Kidney glomerular epithelial cell (primary cell): ENCODE measurements at places on chromosomes 5 and 9.

- DNase-seq = no peak
Measured at GRCh38 chr5:138685193-138685745, 68.0 kb upstream of the CTNNA1 start.

DNA sequence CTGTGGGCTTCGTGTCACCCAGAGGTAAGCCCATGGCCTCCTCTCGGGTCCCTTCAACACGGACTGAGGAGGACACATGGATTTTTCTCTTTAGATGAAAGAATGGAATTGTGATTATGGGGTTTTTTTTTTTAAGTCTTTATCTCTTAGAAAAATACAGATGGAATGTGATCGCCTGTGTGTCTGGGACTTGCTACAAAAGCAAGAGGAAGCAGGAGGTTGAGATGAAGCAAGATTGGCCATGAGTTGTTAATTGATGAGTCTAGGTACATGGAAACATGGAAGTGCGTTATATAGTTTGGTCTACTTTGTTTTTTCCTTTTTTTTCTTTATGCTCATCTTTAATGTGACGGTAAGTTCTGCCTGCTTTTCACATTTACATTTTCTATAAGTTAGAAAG, 14.6 kb downstream of the USP20 start:
- no peak for DNase-seq

DNA sequence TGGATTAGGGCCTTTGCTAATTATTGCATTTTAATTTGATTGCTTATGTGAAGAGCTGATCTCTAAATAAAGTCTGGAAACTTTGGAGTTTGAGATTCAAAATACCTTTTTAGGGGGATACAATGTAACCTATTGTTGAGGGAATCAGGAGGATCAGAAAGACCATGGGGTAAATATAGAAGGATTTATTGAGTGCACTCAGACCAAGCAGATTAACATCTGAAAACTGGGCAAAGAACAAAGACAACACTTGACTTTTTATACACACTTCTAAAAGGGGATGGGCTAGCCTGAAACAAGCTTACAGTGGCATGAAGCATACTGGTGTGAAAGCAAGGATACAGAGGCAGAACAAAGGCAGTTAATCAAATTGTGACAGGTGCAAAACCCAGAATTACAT, 174.3 kb downstream of the MRPS30 start:
- DNase-seq = no peak

- peak; percentile 53 for DNase-seq
Measured at GRCh38 chr9:112921549-112921948, 30.9 kb upstream of the SLC46A2 start.

DNA sequence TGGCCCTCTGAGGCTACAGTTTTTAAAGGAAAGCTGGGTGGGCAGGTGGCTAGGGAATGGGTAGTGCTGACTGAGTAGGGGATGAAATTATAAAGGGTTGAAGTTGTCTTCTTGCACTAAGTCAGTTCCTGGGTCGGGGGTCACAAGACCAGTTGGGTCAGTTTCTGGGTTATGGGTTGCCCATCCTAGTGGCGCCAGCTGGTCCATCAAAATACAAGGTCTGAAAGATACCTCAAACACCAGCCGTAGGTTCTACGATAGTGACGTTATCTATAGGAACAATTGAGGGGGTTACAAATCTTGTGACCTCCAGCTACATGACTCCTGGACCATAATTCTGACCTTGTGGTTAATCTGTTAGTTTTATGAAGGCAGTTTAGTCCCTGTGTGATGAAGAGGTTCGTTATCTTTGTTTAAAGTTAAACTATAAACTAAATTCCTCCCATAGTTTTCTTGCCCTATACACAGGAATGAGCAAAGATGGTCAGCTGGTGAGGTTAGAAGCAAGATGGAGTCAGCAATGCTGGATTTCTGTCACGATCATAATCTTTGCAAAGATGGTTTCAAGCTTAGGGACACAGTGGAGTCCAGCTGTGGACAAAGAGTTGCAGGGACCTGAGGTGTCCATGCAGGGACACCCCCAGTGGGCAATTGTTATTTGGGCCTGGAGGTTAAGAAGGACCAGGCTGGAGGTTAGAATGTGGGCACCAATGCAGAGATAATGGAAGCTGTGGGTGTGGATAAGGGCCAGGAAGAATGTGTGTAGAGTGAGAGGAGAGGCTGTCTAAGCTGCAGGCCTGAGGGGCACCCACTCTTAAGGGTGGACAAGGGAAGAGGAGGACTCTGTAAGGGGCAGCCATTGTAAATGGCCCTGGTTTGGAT, 14.0 kb upstream of the CREBRF start:
- no peak for DNase-seq

DNA sequence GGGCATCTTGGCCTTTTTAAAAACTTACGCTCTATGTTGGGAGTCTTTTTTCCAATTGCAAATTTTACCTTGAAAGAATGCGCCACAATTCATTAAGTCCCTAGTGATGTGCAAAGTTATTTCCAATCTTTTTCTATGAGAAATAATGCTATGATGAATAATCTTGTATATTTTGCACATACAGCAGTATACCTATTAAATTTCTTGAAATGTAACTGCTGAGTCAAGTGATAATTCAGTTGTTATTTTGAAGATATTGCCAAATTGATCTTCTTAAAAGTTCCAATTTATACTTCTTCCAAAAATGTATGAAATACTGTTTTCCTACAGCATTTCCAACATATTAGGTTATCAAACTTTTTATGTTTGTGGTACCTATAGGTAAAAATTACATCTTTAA, 92.8 kb upstream of the PPP2R2B start:
- DNase-seq = no peak

DNA sequence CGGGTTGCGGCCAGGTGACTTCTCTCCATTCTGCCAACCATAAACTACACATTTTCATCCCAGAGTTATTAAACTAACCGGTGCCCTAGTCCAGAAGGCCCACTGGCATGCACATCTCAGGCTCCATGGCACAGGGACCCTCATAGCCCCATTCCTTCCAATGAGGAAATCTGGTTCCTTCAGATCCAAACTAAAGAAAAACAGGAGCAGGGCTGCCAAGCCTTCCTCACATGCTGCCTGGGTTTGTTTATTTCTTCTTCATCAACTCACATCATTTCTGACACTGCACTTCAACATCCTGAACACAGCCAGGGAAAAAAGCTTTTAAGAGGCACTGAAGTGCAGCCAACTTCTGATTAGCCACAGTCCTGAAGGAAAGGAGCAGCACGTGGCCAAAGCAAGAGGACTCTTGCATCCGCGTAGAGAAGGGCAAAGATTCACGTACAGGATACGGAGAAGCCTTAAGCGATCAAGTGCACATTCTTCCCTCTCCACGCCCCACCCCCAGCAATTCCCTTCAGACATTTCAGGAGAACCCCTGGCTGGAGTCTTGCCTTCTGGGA, 22.5 kb downstream of the LHFPL2 start:
- DNase-seq = no peak

- DNase-seq = no peak
Measured at GRCh38 chr5:33487236-33487635, 46.5 kb downstream of the TARS1 start.

DNA sequence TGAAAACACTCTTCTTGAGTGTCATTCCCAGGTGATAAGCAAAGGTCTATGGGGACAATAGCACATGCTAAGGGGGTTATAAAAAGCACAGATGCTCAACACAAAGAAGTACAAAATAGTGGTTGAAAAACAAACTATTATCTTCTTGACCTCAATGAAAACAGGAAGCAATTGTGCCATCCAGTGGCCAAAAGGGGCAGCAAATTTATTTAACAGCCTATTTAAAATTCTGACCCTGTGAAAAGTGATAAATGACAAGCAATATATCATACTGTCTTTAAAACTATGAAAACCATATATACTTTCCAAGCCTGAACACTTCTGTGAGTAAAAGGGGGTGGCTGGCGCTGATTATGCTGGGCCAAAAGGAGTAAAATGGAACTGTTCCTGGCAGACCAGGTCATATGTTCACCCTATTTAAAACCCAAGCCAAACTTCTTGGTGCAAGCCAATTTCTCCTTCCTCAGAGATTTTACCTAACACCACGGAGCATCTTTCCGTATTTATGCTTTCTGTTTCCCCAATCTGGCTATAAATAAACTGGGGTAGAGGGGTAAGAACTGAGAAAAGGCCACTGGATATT, 29.7 kb downstream of the TEX10 start:
- DNase-seq = peak; percentile 13

DNA sequence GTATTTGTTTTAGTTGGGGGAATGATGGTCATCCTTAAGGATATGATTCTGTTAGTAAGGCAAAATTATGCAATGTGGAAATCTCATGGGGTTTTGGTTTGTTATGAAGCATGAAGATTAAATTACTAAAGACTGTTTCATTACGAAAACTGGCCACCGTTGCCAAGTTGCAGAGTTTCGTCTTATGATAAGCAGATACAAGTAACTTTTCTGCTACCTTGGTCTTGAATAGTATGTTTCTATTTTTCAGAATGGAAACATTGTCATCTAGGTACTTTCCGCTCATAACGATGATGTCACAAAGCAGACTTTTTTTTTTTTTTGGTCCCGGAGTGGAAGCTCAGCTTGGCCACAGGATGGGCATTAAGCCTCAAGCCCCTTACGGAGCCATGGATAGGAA, 4.2 kb downstream of the CCNI2 start:
- no peak for DNase-seq

GRCh38 chr9:37905776-37906175, 1.8 kb upstream of the SLC25A51 start:
- no peak for DNase-seq

GRCh38 chr5:116046261-116046660, 14.0 kb downstream of the ARL14EPL start:
- DNase-seq = no peak

DNA sequence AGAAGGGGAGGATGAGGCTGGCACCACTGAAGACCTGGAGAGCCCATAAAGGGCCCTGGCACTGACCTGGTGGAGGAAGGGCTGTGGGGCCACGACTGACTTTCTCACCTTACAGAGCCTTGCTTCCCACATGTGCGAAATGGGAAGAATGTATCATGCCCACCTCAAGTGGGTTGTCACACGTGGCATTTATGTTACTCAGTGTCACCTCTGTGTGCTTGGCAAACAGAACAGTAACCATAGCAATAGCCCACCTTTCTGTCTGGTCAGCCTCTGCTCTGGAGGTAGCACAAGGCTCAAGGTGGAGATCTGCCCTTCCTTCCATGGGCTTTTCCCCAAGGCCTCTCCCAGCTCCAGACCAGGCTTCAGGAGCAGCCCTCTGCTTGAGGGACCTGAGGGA, 16.7 kb downstream of the TCF7 start:
- DNase-seq = no peak

DNA sequence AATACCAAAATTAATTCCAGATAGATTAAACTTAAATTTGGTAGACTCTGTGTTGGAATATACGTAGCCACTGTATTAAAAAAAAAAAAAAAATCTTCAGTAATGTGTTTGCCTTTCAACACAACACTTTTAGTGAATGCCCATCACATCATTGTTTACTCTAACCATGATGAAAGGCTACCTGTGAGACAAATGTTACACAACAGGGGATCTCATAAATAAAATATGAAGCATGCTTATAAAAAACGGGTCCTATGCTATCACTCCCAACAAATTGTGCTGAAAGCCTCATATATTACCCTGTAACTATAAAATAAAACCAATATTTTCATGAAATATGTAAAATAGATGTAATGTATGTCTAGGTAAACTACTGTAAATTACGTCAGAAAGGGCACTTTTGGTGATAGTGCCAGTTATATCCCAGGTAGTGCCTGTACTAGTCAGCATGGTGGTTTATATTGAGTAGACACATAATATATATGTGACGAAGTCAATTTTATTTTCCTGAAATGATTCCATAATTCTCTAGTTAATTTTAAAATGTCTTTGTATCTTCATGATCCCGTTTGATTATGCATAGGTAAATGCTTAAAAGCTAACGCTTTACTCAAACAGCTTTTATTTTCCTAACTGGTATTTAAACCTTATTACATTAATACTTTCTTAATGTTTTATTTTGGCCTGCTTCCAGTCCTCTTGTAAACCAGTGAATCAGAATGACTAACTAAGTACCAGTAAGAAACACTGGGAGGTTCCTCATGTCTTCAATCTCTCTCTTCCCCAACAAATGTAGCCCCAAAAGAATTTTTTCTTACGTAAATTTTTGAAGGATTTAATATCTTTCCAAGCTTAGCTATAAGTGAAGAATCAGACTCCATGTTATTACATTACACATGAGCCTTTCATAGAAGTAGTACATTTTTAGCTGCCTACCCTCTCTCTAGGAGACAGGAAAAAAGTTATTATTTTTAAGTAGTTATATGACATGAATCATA, 420.3 kb downstream of the GABRG2 start:
- DNase-seq = peak; percentile 20

DNA sequence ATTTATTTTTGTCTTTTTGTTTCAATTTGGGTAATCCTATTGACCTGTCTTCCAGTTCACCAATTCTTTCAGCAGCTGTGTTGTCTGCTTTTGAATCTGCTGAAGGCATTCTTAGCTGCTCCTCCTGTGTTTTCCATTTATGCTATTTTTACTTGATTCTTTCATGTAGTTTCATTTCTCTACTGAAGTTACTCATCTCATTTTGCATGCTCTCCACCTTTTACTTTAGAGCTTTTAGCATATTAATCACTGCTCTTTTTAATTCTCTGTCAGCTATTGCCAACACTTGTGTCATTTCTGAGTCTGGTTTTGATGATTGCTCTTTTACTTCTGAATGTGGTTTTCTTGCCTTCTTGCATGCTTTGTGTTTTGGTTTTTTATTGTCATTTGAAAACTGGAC, 496.0 kb upstream of the CLINT1 start:
- DNase-seq = no peak

DNA sequence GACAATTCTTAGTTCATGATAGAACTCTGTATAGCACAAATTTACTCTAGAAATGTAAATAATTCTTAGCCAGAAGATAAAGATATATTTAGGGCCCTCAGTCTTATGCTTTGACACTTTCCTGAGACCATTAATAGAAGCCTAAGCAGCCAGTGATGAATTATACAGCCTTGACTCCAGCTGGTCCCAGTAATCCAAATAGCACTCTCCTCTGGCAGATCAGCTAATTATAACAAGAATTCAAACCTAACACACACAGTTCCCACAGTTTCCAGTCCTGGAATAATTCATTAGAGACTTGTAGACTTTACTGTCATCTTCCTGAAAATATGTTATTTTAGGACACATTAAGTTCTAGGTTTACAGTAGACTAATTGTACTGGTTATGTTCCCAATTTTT, 50.4 kb downstream of the SHOC1 start:
- no peak for DNase-seq

GRCh38 chr5:147464211-147464610, 45.7 kb downstream of the DPYSL3 start:
- DNase-seq = peak; percentile 52

DNA sequence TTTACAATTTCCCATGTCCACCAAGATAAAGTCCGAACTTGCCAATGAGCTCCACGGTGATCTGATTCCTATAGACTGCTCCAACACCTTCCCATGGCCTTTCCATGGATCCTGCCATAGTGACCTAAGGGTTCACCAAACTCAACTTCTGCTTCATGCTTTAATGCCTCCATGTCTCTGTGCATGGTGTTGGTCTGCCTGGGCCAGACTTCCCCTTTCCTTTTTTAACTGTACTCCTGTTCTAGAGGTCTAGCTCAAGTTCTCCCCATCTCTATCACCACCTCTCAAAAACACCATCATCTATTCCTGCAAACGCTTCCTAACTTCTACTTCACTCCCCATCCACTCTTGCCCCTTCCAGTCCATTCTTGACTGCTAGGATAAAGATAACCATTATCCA, 14.8 kb upstream of the SMARCA2 start:
- DNase-seq = no peak

- DNase-seq = no peak
Measured at GRCh38 chr5:16625096-16625495, 8.3 kb upstream of the RETREG1 start.

GRCh38 chr5:174690271-174690670, 34.1 kb upstream of the MSX2 start:
- no peak for DNase-seq
